Activated T-helper 1 cell treated with anti-CD3 and anti-CD28 coated beads, Interleukin-12 subunit alpha, Interleukin-12 subunit beta, Interleukin-2, Interleukin-4 antibody, amounts not matched to agents 30 ng/mL and 10 ng/mL and 1 ng/mL, durations not matched to agents 14 hours and 24 hours and 36 hours (primary cell): ENCODE measurements at places on chromosomes 13 and 19. TPM values are rescaled to one million over a fixed set of nuclear protein-coding genes. Genes with fewer than 3 reads are reported as not detected.

GRCh38 chr19:5635427-5635826 lies 12.5 kb downstream of the SAFB start:
- DNase-seq: no peak

- DNase-seq: peak; percentile 44
These were observed 36.2 kb upstream of the GARRE1 start for GRCh38 chr19:34217952-34218817.

- DNase-seq: no peak
These were observed 164.9 kb downstream of the UFM1 start for GRCh38 chr13:38514575-38514974.

KANK2 gene
- total RNA-seq: 2.7 and 3.9 TPM in 2 replicates

DNA sequence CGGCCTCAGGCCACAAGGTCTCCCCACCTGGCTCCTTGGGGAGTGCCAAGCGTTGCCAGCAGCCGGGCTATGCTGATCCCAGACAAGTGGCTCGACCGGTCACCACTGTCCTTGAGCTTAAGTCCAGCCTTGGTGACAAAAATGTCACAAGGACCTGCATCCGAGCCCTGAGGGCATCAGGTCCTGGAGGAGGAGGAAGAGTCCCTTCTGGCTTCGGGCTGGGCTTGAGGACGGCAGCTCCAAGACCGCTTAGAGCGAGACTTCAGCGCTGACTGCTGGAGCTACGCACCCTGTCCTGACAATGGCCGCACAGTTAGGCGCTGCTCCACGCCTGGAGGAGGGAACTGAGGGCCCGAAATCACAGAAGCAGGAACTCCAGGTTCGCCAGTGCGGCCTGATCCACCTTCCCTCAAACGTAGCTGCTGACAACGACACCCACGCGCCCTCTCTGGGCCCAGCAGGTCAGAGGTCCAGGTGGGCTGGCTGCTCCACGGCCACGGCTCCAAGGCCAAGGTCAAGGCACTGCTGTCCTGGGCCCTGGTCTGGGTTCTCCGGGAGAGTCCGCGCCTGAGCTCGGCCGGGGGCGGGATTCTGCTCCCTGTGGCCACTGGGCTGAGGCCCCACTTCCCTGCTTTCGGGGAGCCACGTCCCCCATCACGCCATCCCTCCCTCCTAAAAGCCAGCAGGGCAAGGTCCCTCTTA lies 7.0 kb downstream of the SBNO2 start:
- no peak for DNase-seq

ADAMTSL5 gene
- 3.6 and 7.0 TPM in 2 replicates for total RNA-seq

AP2A1 gene
- 61.1 and 63.6 TPM in 2 replicates for total RNA-seq

DNA sequence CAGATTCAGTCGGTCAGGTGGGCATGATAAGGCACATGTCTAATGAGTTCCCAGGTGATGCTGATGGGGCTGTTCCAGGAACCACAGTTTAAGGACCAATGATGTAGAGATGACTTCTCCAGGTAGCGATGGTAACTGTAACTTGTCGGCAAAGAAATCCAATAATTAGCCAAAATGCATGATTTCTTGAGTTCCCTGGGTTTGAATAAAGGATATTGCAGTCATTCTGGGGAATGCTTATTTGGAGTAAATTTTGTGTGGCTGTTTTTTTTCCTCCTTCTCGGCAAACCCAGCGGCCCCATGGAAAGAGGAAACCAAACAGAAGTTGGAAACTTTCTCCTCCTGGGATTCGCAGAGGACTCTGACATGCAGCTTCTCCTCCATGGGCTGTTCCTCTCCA lies at the start of gene OR7C2:
TSS of gene OR7C2 (plus strand) at position 301 of the 400 bp plus-strand sequence. CDS start at position 301, 0 bp downstream.
- DNase-seq: no peak

- no peak for DNase-seq
These were observed 10.3 kb upstream of the IL4I1 start for GRCh38 chr19:49906879-49907564.

DNA sequence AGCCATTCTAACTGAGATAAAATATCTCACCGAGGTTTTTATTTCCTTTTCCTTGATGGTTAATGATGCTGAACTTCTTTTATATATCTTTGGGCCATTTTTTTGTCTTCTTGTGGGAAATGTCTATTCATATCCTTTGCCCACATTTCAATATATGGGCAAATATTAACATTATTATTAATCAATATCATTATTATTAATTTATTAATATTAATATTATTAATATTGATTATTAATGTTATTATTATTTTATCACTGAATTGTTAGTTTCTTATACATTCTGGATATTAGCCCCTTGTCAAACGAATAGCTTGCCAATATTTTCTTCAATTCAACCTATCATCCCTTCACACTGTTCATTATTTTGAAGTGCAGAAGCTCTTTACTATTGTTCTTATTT lies 2203.6 kb downstream of the PCDH9 start:
- no peak for DNase-seq

GRCh38 chr19:58395220-58395978 lies at the start of gene RNF225:
RNF225 (plus strand) TSS chr19:58395656; CDS start chr19:58396090, 434 bp downstream.
- DNase-seq: no peak

CYP2F1 gene
- total RNA-seq: not detected in 2 replicates

SPC24 gene
- total RNA-seq: 30.3 and 30.4 TPM in 2 replicates

DNA sequence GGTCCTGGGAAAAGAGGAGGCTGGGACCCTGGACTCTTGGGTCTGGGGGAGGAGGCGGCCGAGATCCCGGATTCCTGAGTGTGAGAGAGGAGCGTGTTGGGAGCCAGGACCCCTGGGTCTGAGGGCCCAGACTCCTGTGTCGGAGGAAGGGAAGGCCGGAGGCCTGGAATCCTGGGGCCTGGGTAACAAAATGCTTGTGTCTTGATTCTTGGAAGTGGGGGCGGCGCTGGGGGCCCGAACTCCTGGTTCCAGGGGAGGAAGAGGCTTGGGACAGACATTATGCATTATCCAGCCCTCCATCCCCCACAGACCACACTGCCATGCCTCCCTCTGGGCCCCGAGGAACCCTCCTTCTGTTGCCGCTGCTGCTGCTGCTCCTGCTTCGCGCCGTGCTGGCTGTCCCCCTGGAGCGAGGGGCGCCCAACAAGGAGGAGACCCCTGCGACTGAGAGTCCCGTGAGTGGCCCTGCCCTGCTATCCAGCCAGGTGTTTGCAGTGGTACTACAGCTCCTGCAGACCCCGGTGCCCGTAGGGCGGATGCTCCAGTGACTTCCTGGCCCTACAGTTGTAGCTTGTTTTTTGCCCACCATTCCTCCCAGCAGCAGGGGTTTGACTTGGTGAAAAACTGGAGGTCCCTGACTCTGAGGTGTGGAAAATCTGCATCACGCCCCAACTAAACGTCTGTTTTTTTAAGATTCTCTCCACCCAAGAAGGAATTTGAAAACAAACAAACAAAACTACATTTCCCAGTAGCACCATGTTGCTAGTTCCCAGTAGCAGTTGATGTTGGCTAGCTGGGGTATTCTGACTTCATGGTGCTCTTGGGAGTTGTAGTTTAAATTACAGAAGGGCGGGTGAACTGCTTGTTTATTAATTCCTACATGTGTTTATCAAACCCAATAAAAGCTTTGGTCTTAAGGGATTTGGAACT lies 630 bp downstream of the NUCB1 start:
- DNase-seq: no peak

DNA sequence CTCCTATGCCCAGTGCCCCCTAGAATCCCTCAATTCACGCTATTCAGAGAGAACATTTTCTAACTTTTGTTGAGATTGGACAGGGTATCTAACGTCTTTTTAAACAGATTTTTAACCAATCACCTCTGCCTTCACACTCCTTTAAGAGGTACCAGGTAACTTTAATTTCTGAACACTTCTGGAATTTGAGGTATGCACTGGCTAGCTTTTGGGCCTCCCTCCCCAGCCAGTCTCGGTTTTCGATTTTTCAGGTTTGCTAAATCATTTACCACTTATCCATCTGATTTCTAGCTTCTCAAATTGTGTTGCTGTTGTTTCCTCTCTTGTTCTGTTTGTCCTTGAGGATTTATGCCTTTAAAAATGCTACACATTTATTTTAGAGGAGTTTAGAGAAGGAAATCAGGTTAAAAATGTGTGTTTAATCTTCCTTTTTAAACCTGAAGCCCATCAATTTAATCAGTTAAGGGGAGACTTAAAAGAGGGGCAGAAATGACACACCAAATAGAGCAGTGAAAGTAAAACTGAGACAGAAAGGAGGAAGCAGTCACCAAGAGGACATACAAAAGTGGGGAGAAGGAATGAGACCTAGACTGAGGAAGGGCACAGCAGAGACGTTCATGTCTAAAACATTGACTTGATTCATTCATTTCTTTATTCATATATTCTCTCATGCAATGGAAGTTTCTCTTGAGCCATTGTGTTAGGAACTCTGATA lies 139.6 kb upstream of the HTR2A start:
- no peak for DNase-seq

DNA sequence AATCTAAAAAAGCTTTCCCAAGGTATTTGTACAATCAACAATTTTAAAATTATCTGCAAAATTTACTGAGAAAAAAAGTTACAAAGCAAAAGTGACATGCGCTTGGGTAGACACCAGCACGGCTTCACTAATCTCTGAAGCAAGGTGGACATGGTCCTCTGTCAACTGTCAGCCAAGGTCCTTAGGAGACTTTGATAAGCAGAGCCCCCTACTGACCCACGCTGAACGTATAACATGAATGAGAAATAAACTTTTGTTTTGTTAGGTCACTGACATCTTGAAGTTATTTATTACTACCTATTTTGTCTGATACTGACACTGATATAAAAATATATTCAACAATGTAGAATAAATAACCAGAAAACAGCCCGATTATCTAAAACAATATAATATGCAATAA lies 100.7 kb upstream of the OBI1 start:
- no peak for DNase-seq

DNA sequence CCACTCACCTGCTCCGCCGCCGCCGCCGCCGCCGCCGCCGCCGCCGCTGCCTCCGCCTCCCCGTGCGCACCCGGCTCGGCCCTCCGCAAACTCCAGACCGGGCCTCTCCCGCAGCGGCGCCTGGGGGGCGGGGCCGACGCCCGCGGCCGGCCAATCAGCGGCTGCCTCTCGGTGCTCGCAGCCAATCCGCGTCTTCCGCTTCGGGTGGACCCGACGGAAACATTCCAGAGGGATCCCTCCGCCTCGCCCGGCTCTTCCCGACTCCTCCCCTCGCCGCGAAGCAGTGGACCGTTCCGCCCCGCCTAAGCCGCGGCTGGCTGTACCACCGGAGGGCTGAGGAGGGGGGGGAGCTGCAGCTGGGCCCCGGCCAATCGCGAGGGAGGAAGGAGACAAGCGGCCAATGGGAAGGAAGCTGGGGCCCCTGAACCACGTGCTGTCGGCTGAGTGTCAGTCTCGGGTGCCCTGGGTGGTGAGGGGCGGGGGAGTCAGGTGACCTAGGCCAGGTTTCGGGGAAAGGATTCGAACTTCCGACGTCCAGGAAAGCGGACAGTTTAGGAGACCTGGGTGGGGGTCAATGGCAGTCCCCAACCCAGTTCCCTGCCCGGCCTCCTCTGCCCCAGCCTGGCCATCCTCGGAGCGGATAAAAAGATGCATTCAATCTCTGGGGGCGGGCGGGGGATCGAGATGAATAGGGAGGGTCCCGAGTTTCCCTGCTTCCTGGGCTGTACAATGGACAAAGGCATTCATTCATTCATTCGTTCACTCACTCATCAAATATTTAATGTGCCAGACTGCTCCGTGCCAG lies at the start of gene GIPC1:
TSS of gene GIPC1 (minus strand) at position 99 of the 805 bp plus-strand sequence. CDS start 13,151 bp downstream, outside the sequence.
- peak; percentile 86 for DNase-seq

- DNase-seq: no peak
These were observed 73.4 kb upstream of the POMP start for GRCh38 chr13:28585561-28585960.

CYP4F8 gene
- not detected in 2 replicates for total RNA-seq

- no peak for DNase-seq
These were observed 122.4 kb downstream of the AKAP11 start for GRCh38 chr13:42394361-42394708.

DNA sequence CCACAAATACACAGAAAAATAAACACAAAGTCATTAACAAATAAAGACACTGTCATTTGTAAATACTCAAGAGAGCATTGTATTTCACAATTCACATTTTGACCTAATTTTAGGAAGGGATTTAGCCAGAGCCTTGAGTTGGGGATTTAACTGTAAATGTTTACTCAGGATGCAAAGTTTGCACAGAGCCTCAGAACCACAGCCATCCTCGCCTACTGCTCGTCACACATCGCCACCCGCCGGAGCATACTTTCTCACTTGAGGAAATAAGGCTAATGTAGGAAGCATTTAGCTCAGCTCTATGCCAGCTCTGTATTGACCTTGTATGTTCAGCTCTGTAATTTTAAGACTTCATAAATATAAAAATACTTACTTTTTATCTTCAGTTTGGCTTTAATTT lies 442.7 kb downstream of the OXGR1 start:
- no peak for DNase-seq

GRCh38 chr19:56105090-56105701 lies 15.9 kb downstream of the ZNF787 start:
- DNase-seq: peak; percentile 28

GRCh38 chr19:51531349-51532315 lies at the start of gene SIGLEC6:
SIGLEC6 (minus strand) TSS chr19:51531670; CDS start chr19:51531648, 22 bp downstream.
- no peak for DNase-seq

- no peak for DNase-seq
These were observed 81.2 kb downstream of the TNFRSF19 start for GRCh38 chr13:23651439-23651838.

CEACAM8 gene
- total RNA-seq: not detected in 2 replicates
